B cell (primary cell): ENCODE measurements at places on chromosomes 2 and 18. TPM values are rescaled to one million over a fixed set of nuclear protein-coding genes. Genes with fewer than 3 reads are reported as not detected.

- no peaks in the 10 kb centered on the region for H3K36me3 ChIP-seq
- DNase-seq, result no peak
- H3K27me3 ChIP-seq, result peaks cover 4% of the 10 kb centered on the region
- H3K27ac ChIP-seq, result no peak overlapping the region
- no peaks in the 10 kb centered on the region for H3K4me1 ChIP-seq
Measured at GRCh38 chr2:1598800-1599199, 145.5 kb downstream of the PXDN start.

GRCh38 chr18:6327895-6328620 is 86.7 kb downstream of the L3MBTL4 start:
- H3K4me1 ChIP-seq, result no peaks in the 10 kb centered on the region
- DNase-seq, result no peak
- H3K27ac ChIP-seq, result no peak overlapping the region
- H3K27me3 ChIP-seq, result no peaks in the 10 kb centered on the region

TEX44 gene
- not detected in 2 replicates for total RNA-seq

- no peak for DNase-seq
- H3K27me3 ChIP-seq, result no peaks in the 10 kb centered on the region
- H3K36me3 ChIP-seq, result no peaks in the 10 kb centered on the region
- H3K27ac ChIP-seq, result no peak overlapping the region
- no peak overlapping the region for H3K4me3 ChIP-seq
Measured at GRCh38 chr18:43887491-43887890, 610.2 kb upstream of the SYT4 start.

STK36 gene
- 41.3 and 42.9 TPM in 2 replicates for total RNA-seq

GRCh38 chr2:188788621-188789020 is 185.6 kb upstream of the COL3A1 start:
- DNase-seq, result no peak
- no peaks in the 10 kb centered on the region for H3K4me1 ChIP-seq
- H3K27ac ChIP-seq, result no peak overlapping the region

DNA sequence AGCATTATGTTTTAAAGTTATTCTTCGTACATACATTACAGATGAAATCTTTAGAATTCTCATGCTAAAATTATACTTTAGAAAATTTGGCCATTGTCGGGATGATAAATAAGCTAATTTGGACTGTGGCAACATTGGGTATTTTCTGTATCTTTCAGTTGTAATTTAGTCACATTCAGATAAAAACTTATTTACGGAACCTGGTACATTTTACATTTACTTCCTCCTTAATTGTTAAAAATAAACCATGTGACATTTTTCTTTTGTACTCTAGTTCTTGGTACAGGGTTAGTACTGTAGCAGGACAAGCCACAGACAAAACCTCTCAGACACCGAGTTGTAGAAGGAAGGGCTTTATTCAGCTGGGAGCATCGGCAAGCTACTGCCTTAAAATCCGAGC is 4.2 kb downstream of the CNDP2 start:
- H3K27me3 ChIP-seq, result no peaks in the 10 kb centered on the region
- H3K36me3 ChIP-seq, result peaks cover 2% of the 10 kb centered on the region
- peak; percentile 52 for DNase-seq
- peaks cover 44% of the 10 kb centered on the region for H3K4me1 ChIP-seq
- H3K27ac ChIP-seq, result peak overlapping the region; percentile 70

- no peaks in the 10 kb centered on the region for H3K36me3 ChIP-seq
- no peaks in the 10 kb centered on the region for H3K4me1 ChIP-seq
- no peak overlapping the region for H3K4me3 ChIP-seq
- H3K27ac ChIP-seq, result no peak overlapping the region
- DNase-seq, result no peak
Measured at GRCh38 chr2:163774862-163775261, 39.1 kb upstream of the FIGN start.

DNA sequence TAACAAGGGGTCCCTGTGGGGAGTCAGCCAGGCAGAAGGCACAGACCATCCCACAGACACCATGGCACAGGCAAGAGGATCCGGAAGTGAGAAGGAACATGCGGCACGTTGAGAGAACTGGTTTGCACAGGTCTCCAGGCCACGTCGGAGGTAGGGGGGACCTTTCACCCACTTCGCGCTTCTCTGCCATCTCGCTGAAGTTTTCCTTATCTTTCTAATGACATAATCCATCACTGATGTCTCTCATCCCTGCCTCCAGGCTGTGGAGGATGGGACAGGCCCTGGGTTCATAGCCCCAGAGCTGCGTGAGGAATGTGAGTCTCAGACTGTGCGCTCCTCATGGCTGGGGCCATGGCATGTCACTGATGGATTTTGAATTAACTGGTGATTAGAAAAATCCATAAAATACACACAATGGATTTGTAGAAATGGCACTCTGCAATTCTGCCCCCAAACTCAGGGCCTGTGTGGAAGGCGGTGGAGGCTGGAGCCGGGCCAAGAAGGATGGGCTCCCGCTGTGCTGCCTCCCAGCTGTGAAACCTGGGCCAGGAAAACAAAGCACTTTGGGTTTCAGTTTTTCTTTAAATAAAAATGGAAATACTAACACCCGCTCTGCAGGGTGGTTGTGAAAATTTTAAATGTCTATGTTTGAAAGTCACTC is 113.3 kb upstream of the ALKAL2 start:
- no peak for DNase-seq
- no peak overlapping the region for H3K4me3 ChIP-seq
- no peak overlapping the region for H3K27ac ChIP-seq

GRCh38 chr18:47777626-47778025 is 152.8 kb downstream of the SMAD2 start:
- no peak overlapping the region for H3K27ac ChIP-seq
- no peaks in the 10 kb centered on the region for H3K36me3 ChIP-seq
- H3K4me3 ChIP-seq, result no peak overlapping the region
- no peaks in the 10 kb centered on the region for H3K4me1 ChIP-seq
- H3K27me3 ChIP-seq, result no peaks in the 10 kb centered on the region

C2orf66 gene
- not detected in 2 replicates for total RNA-seq

GRCh38 chr2:37857575-37858399 is 67.3 kb upstream of the RMDN2 start:
- no peaks in the 10 kb centered on the region for H3K27me3 ChIP-seq
- no peak overlapping the region for H3K4me3 ChIP-seq
- H3K4me1 ChIP-seq, result peaks cover 19% of the 10 kb centered on the region
- DNase-seq, result no peak

GRCh38 chr2:48009256-48009655 is 103.0 kb upstream of the FBXO11 start:
- no peaks in the 10 kb centered on the region for H3K4me1 ChIP-seq
- DNase-seq, result no peak
- H3K36me3 ChIP-seq, result no peaks in the 10 kb centered on the region
- no peaks in the 10 kb centered on the region for H3K27me3 ChIP-seq
- no peak overlapping the region for H3K4me3 ChIP-seq

ST6GAL2 gene
- total RNA-seq, result not detected in 2 replicates

CFAP221 gene
- total RNA-seq, result not detected in 2 replicates

DNA sequence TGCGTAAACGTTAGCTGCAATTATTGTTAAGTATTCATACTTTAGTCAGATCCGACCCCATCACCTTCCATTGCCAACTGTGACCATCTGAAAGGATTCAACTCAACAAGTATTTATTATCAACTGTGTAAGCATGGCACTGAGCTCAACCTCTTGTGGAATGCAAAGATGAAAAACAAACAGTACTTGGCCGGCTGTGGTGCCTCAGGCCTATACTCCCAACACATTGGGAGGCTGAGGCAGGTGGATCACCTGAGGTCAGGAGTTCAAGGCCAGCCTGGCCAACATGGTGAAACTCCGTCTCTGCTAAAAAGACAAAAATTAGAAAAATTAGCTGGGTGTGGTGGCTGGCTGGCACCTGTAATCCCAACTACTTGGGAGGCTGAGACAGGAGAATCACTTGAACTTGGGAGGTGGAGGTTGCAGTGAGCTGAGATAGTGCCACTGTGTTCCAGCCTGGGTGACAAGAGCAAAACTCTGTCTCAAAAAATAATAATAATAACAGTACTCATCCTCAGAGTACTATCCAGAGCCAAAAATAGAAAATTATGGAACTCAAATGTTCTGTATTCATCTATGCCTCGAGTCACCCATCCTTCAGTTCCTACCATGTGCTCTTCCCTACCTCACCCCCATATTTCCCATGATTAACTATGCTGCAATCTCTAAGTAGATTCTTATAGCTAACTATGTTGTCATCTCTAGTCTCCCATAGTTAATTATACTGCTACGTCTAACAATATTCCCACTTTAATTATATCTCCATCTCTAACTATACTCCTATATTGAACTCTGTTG is 8.6 kb upstream of the MREG start:
- no peaks in the 10 kb centered on the region for H3K27me3 ChIP-seq
- no peak overlapping the region for H3K27ac ChIP-seq
- H3K4me1 ChIP-seq, result peaks cover 6% of the 10 kb centered on the region
- no peak overlapping the region for H3K4me3 ChIP-seq
- no peaks in the 10 kb centered on the region for H3K36me3 ChIP-seq

CAVIN2 gene
- total RNA-seq, result not detected in 2 replicates

FTCDNL1 gene
- total RNA-seq, result 1.6 and 1.9 TPM in 2 replicates

DNA sequence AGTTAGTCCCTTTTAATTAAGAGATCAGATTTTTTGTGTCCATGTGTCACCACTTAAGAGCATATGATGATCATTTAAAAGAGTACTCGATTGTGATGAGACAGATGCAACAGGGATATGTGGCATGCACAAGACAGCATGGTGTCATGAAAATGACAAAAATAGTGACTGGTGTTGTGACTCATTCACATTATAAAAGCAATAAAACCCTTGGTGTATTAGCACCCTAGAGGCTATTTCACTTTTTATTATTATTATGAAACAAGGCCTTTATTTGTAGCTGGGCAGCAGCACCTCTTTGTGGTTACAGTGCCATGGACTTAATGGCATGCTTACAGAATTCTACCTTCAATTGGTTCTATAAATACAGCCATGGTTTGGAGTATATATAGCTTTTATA is 1296.0 kb upstream of the ZEB2 start:
- no peak overlapping the region for H3K27ac ChIP-seq
- H3K4me3 ChIP-seq, result no peak overlapping the region
- H3K36me3 ChIP-seq, result no peaks in the 10 kb centered on the region
- no peaks in the 10 kb centered on the region for H3K4me1 ChIP-seq
- H3K27me3 ChIP-seq, result no peaks in the 10 kb centered on the region

GRCh38 chr2:142585785-142586184 is 291.7 kb upstream of the KYNU start:
- H3K4me3 ChIP-seq, result no peak overlapping the region
- no peak overlapping the region for H3K27ac ChIP-seq

GRCh38 chr2:215059724-215060123 is 78.7 kb downstream of the ABCA12 start:
- no peak for DNase-seq
- no peaks in the 10 kb centered on the region for H3K27me3 ChIP-seq
- H3K36me3 ChIP-seq, result no peaks in the 10 kb centered on the region
- H3K4me3 ChIP-seq, result no peak overlapping the region

- no peak overlapping the region for H3K27ac ChIP-seq
- H3K36me3 ChIP-seq, result no peaks in the 10 kb centered on the region
- no peak for DNase-seq
- peaks cover 4% of the 10 kb centered on the region for H3K27me3 ChIP-seq
Measured at GRCh38 chr2:880201-880970, 70.3 kb upstream of the SNTG2 start.

GRCh38 chr2:219973136-219973535 is 345.7 kb downstream of the SLC4A3 start:
- H3K4me1 ChIP-seq, result no peaks in the 10 kb centered on the region
- DNase-seq, result no peak
- no peak overlapping the region for H3K4me3 ChIP-seq
- H3K36me3 ChIP-seq, result no peaks in the 10 kb centered on the region

DUSP19 gene
- total RNA-seq, result 1.7 and 2.0 TPM in 2 replicates

SETBP1 gene
- 129 and 141 TPM in 2 replicates for total RNA-seq

- DNase-seq, result no peak
- no peak overlapping the region for H3K4me3 ChIP-seq
- no peaks in the 10 kb centered on the region for H3K27me3 ChIP-seq
Measured at GRCh38 chr2:156338578-156338977, 6.1 kb upstream of the NR4A2 start.

GRCh38 chr2:176979981-176980710 is 232.4 kb upstream of the HNRNPA3 start:
- H3K27ac ChIP-seq, result no peak overlapping the region
- no peak overlapping the region for H3K4me3 ChIP-seq
- no peaks in the 10 kb centered on the region for H3K36me3 ChIP-seq
- no peaks in the 10 kb centered on the region for H3K27me3 ChIP-seq

- no peaks in the 10 kb centered on the region for H3K36me3 ChIP-seq
- H3K27me3 ChIP-seq, result peaks cover 3% of the 10 kb centered on the region
- no peak for DNase-seq
- H3K4me1 ChIP-seq, result no peaks in the 10 kb centered on the region
Measured at GRCh38 chr18:34494359-34494696, 215.8 kb upstream of the DTNA start.

IL36B gene
- total RNA-seq, result not detected in 2 replicates
